ENCODE measurements at places on chromosomes 7 and 10. TPM values are rescaled to one million over a fixed set of nuclear protein-coding genes. Genes with fewer than 3 reads are reported as not detected.

DNA sequence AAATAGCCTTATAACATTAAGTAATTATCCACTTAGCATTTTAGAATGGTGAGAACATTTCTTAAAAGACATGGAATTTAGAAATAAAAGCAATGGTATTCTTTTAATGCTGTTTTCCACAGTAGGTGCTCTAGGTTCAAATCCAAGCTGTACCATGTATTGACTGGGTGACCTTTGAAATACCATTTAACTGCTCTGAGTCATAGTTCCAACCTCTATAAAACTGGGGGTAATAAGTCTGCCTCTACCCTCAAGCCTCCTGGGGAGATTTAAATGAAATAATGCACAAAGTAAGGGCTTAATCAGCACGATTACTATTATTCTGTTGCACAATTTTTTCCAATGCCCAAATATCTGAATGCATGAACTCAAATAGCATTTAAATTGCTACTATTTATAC lies 236.4 kb upstream of the CCDC6 start:
- no peaks in the 10 kb centered on the region for H3K27me3 ChIP-seq
- no peak overlapping the region for H3K27ac ChIP-seq
- H3K4me3 ChIP-seq = no peak overlapping the region
- no peaks in the 10 kb centered on the region for H3K36me3 ChIP-seq
- no peaks in the 10 kb centered on the region for H3K4me1 ChIP-seq

DNA sequence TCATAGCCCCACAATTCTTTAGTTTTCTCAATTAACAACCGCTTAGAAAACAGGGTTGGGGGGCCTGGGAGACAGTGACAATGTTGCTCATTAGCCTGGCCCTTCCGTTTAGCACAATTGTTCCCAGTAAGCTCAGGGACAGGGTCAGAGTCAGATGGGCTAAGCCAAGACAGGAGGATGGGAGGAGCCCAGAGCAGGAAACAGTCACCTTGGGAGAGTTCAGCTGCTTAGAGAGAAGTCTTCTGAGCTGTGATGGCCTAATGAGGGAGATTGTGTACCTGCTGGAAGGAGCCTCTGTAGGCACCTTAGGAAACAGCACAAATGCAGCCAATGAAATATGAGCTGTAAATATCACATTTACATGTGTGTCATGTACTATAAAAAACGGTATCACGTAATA lies 35.9 kb downstream of the SVOPL start:
- H3K27ac ChIP-seq = no peak overlapping the region
- H3K4me3 ChIP-seq = no peak overlapping the region
- H3K27me3 ChIP-seq = peaks cover 8% of the 10 kb centered on the region

GRCh38 chr7:74372511-74373111 lies 81.1 kb upstream of the GTF2IRD1 start:
- no peaks in the 10 kb centered on the region for H3K36me3 ChIP-seq
- H3K4me3 ChIP-seq = no peak overlapping the region
- H3K27me3 ChIP-seq = no peaks in the 10 kb centered on the region
- no peak for DNase-seq

GRCh38 chr10:113954409-113954808 lies 89.3 kb upstream of the ADRB1 start:
- H3K27ac ChIP-seq = no peak overlapping the region
- no peak overlapping the region for H3K4me3 ChIP-seq
- DNase-seq = no peak
- H3K36me3 ChIP-seq = no peaks in the 10 kb centered on the region
- no peaks in the 10 kb centered on the region for H3K27me3 ChIP-seq

DNA sequence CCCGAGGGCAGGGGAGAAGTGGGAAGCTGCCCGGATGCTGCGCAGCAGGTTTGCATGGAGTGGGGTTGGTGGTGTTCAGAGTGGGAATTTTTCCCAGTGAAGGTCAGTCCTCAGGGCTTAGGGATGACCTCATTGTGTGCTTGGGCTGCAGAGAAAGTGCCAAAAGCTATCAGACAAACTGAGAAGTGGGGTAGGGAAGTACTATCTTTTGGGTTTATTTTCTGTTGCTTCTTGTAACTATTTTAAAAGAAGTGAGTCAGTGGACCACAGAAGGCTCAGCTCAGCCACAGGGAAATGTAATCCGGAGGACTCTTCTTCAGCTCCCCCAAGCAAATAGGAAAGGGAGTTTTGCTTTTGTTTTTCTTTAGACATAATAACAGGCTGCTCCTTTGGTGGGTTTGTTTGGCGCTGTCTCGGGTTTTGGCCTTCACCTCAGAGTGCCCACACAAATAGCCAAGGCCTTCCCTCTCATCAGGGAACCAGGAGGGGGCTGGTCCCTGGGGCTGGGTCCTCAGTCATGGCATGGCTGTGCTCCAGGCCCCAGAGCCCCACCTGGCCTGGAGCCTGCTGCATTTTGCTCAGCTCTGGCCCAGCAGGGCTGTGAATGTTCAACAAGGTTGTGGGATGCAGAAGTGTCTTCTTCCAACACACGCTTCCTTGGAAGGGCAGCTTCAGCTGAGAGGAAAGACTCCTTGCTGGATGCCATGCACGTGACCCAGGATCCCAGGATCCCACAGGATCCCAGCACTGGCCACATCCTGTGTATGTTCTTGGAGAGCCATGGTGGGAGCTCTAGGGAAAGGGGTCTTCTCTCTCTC lies 5.4 kb upstream of the FAM170B start:
- DNase-seq = no peak
- H3K4me1 ChIP-seq = peaks cover 21% of the 10 kb centered on the region
- H3K27me3 ChIP-seq = no peaks in the 10 kb centered on the region
- H3K27ac ChIP-seq = no peak overlapping the region
- no peaks in the 10 kb centered on the region for H3K36me3 ChIP-seq

GRCh38 chr10:126533644-126534043 lies 136.8 kb downstream of the C10orf90 start:
- H3K4me1 ChIP-seq = no peaks in the 10 kb centered on the region
- no peak overlapping the region for H3K4me3 ChIP-seq
- DNase-seq = no peak
- H3K27me3 ChIP-seq = no peaks in the 10 kb centered on the region

DNA sequence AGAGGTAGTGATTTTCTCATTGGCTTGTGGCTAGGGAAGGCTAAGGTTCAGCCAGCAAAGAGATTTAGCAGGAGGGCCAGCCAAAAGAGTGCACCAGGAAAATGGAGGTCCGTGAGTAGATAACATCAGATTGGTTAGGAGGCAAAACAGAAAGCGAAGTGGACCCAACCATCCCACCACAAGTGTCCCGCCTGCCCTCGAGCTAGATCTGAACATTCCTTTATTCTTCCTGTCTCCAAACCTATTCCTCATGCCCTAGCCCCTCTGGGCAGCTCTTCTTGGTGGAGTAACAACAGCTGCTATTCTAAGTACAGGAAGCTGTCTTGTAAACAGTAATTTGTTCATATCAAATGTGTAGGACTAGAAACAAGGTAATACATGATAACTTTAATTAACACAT lies 85.7 kb upstream of the BET1 start:
- no peak overlapping the region for H3K27ac ChIP-seq
- no peaks in the 10 kb centered on the region for H3K36me3 ChIP-seq
- H3K4me3 ChIP-seq = no peak overlapping the region
- no peaks in the 10 kb centered on the region for H3K27me3 ChIP-seq

- no peaks in the 10 kb centered on the region for H3K27me3 ChIP-seq
- H3K4me3 ChIP-seq = no peak overlapping the region
- no peaks in the 10 kb centered on the region for H3K36me3 ChIP-seq
- H3K4me1 ChIP-seq = no peaks in the 10 kb centered on the region
- no peak overlapping the region for H3K27ac ChIP-seq
- no peak for DNase-seq
Measured at GRCh38 chr10:115957012-115957399, 316.0 kb downstream of the GFRA1 start.

GRCh38 chr10:73780966-73781365 lies 882 bp upstream of the CHCHD1 start:
- peaks cover 33% of the 10 kb centered on the region for H3K4me1 ChIP-seq
- H3K27me3 ChIP-seq = no peaks in the 10 kb centered on the region
- no peak for DNase-seq

- peaks cover 5% of the 10 kb centered on the region for H3K4me1 ChIP-seq
- no peak for DNase-seq
- no peaks in the 10 kb centered on the region for H3K36me3 ChIP-seq
- H3K4me3 ChIP-seq = peak overlapping the region; percentile 52
Measured at GRCh38 chr7:105269397-105269796, 119.3 kb downstream of the SRPK2 start.

DNA sequence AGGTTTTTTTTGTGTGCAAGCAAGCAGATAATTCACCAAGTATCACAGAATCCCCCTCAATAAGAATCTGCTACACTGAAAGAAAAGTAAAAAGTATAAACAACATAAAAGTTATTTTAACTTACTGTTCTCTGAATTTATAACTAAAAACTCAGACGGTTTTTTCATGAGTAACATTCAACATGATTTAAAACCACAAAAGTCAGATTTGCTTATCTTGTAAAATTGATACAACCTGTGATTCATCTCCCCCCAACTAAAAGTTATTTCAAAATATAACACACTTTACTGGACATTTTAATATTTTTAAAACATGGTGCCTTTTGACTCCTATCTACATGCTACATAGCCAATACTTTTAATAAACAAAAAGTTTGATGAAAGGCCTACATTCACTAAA lies 32.8 kb downstream of the TSPAN12 start:
- no peak overlapping the region for H3K4me3 ChIP-seq
- H3K4me1 ChIP-seq = no peaks in the 10 kb centered on the region
- no peak for DNase-seq
- no peaks in the 10 kb centered on the region for H3K27me3 ChIP-seq
- no peaks in the 10 kb centered on the region for H3K36me3 ChIP-seq

GRCh38 chr7:112050250-112050881 lies 155.8 kb downstream of the DOCK4 start:
- no peak overlapping the region for H3K4me3 ChIP-seq
- no peaks in the 10 kb centered on the region for H3K27me3 ChIP-seq
- H3K4me1 ChIP-seq = no peaks in the 10 kb centered on the region

GRCh38 chr7:137001041-137001440 lies 132.6 kb downstream of the CHRM2 start:
- no peak overlapping the region for H3K27ac ChIP-seq
- no peak overlapping the region for H3K4me3 ChIP-seq
- no peaks in the 10 kb centered on the region for H3K27me3 ChIP-seq
- no peaks in the 10 kb centered on the region for H3K36me3 ChIP-seq
- H3K4me1 ChIP-seq = no peaks in the 10 kb centered on the region

DNA sequence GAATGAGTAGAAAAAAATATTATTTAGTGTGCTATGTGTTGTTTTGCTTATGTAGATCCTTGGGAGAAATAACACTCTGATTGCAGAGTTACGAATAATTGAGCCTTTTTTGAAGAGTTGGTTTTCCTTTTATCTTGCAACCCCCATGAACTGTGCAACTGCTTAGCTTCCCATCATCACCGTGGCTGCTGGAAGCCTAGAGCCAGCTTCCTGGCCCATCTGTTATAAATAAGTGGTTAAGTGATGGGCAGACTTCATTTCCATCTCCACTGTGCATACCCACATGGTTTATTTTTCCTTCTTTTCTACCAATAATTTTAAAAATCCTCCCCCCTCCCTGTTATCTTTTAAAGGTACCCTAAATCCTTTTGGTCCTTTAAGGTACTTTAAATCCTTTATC lies 554.9 kb upstream of the GALNT17 start:
- no peaks in the 10 kb centered on the region for H3K27me3 ChIP-seq
- H3K36me3 ChIP-seq = no peaks in the 10 kb centered on the region
- H3K4me1 ChIP-seq = no peaks in the 10 kb centered on the region
- no peak overlapping the region for H3K27ac ChIP-seq

DNA sequence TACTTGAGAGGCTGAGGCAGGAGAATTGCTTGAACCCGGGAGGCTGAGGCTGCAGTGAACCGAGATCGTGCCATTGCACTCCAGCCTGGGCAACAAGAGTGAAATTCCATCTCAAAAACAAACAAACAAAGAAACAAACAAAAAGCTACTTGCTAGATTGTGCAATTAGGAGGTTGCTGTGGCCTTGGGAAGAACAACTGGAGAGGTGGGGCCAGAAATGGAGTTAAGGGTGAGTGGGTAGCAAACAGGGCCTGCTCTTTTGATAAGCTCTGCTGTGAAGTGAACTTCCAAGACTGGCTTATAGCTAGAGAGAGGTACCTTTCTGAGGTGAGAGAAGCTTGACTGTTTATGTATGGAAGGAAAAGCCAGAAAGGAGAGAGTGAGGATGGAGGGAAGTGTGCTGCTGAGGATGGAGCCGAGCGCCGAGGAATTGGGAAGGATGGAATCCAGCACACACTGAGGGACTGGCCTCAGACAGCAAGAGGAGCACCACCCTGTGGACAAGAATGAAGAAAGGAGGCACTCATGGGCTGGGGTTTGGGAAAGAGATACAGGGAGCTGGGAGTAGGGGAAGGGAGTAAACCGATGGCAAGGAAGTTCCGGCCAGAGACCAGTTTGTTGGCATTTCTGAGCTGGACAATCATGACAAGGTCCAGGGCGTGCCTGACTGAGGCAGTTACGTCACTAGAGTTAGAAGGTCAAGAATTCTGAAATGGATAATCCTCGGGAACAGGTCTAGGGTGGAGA lies 7.0 kb upstream of the RPEL1 start:
- H3K36me3 ChIP-seq = no peaks in the 10 kb centered on the region
- H3K4me1 ChIP-seq = peaks cover 14% of the 10 kb centered on the region
- no peak overlapping the region for H3K4me3 ChIP-seq
- DNase-seq = no peak
- H3K27me3 ChIP-seq = no peaks in the 10 kb centered on the region
- no peak overlapping the region for H3K27ac ChIP-seq

DNA sequence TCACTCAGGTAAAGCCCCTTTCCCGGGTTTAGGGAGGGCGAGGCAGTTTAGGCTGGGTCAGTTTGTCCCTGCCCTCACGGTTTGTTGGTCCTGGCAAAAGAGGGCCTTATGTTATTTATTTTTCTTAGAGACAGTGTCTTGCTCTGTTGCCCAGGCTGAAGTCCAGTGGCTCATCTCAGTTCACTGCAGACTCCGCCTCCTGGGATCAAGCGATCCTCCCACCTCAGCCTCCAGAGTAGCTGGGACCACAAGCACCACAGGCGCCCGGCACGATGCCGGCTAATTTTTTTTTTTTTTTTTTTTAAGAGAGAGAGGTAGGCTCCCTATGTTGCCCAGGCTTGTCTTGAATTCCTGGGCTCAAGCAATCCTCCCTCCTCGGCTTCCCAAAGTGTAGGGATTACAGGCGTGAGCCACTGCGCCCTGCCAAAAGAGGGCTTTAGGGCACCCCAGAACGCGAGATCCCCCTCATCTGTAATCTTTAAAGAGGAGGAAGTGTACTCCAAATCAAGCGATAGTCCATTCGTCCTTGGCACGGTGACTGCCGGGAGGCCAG lies 626 bp upstream of the BMS1 start:
- no peak for DNase-seq
- no peaks in the 10 kb centered on the region for H3K27me3 ChIP-seq
- peaks cover 13% of the 10 kb centered on the region for H3K4me1 ChIP-seq
- peak overlapping the region; percentile 85 for H3K4me3 ChIP-seq
- peak overlapping the region; percentile 87 for H3K27ac ChIP-seq

NRCAM gene
- 0.27 TPM for total RNA-seq

EPO gene
- total RNA-seq = not detected

CALHM1 gene
- total RNA-seq = not detected

JCAD gene
- 0.43 TPM for total RNA-seq

PILRB gene
- total RNA-seq = 143 TPM

NCF1 gene
- 3.8 TPM for total RNA-seq

GPER1 gene
- not detected for total RNA-seq

CLEC5A gene
- 0.60 TPM for total RNA-seq

CRHR2 gene
- total RNA-seq = not detected

MMP21 gene
- total RNA-seq = 0.35 TPM

SLC4A2 gene
- 87.3 TPM for total RNA-seq
